Hematopoietic multipotent progenitor cell treated with erythropoietin and hydrocortisone succinate and interleukin-3 and kit ligand, for 17 days (in vitro differentiated cells): ENCODE measurements at places on chromosomes 16 and 17.

- DNase-seq: peak; percentile 73
These were observed 92.8 kb downstream of the AMFR start for GRCh38 chr16:56332464-56333079.

DNA sequence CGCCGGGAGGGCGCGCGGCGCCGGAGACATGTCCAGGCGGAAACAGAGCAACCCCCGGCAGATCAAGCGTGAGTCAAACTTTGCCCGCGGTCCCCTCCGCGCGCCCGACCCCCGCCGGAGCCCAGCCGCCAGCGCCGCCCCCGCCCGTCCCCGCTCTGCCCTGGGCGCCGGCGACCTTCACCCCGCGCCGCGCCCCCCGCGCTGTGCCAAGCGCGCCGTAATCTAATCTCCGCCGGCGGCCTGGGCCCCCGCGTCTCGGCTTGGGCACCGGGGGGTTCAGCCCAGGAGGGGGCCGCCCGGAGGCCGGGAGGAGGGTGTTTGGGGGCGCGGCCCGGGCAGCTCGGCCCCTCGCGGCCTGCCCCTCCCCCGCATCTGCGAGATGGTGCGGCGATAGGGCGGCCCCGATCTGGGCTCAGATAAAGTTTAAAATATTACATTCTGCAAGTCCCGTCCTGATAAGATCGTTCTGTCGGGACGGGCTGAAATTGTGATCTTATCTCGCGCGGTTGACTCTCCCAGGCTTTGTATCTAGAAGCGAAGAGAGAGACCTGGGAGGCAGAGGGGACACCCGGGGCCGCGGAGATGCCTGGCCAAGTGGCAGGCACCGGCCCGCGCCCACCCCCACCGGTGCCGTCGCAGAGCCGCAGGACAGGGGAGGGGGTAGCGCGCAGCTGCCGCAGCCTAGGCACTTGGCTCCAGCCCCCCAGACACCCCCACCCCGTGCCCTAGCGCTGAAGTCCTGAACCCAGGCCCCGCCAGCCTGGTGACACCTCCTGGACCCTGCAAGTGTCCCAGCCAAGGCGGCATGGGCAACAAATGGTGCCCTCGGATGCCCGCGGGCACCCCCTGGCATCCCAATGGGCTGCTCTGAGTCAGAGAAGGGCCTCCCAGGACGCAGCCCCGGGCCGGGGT lies 787 bp downstream of the ZFPM1 start:
- peak; percentile 54 for DNase-seq

DNA sequence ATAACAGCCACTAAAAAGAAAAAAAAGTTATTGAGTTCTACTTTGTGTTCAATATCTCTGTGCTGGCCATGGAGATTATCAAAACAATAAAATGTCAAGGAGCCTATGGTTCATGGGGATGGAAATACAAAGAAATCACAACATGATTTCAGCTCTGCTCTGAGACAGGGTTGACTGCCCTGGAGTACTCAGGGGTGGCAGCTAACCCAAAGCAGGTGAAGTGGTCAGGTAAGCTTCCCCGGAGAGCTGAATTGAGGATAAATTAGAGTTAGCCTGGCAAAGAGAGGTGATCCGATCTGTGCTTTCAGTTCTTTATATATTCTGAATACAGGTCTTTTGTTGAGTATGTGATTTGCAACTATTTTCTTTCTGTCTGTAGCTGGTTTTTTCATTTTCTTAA lies 119.3 kb upstream of the TMEM97 start:
- DNase-seq: no peak

DNA sequence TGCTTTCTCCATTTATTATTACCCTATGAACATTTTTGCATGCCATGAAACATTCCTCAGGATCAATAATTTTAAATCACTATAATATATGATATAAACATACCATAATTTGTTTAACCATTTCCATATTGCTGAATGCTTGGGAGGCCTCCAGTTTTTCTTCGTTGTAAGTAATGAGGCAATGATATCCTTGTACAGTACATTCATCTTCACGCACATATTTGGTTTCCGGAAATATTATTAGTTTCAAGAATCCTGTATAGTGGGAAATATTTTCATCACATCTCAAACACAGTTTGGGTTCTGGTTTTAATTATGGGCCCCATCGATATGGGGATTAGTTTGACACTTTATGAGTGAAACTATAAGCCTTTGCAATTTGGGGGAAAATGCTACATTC lies 135.4 kb downstream of the HS3ST3B1 start:
- no peak for DNase-seq

GRCh38 chr17:80289616-80290015 lies 29.0 kb downstream of the RNF213 start:
- DNase-seq: no peak

DNA sequence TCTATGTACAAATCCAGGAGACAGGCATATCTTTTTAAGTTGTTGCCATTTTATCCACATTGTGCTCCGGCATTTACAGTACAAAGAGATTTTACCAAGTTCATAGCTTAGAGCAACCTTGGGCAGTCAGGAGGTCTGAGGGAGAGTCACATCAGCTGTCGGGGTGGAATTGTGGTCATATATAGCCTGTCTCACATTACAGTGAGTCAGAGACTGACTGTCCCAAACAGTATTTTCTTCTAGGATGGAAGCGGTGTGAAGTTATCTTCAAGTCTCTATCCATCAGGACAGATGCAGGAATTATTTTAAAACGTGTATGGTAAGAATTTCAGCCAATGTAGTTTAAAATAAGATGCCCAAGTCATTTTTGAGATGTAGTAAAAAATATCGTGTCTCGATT lies 53.0 kb downstream of the GPRC5B start:
- DNase-seq: no peak

- no peak for DNase-seq
These were observed 22.8 kb downstream of the CPNE2 start for GRCh38 chr16:57115168-57115513.

DNA sequence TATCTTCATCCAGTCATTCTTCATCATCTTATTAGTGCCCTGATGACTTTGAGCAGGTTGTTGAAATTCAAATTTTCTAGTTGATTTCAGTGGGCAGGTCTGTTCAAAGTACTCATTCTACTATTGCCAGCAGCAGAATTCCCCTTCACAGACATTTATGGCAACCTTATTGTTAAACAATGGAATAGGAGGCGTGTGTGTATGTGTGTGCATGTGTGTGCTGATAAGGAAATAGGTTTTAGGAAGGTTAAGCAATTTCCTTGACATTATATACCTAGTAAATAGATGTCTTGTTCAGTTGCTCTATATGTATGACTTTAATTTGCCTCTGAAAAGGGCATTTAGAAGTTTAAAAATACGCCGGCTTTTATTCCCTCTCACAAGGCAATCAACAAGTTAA lies 601.4 kb upstream of the CA10 start:
- DNase-seq: no peak

GRCh38 chr16:11501632-11502031 lies 85.1 kb downstream of the LITAF start:
- DNase-seq: no peak

GRCh38 chr17:13636951-13637350 lies 35.2 kb upstream of the HS3ST3A1 start:
- DNase-seq: no peak

GRCh38 chr17:27519550-27519949 lies 63.3 kb downstream of the KSR1 start:
- DNase-seq: no peak

DNA sequence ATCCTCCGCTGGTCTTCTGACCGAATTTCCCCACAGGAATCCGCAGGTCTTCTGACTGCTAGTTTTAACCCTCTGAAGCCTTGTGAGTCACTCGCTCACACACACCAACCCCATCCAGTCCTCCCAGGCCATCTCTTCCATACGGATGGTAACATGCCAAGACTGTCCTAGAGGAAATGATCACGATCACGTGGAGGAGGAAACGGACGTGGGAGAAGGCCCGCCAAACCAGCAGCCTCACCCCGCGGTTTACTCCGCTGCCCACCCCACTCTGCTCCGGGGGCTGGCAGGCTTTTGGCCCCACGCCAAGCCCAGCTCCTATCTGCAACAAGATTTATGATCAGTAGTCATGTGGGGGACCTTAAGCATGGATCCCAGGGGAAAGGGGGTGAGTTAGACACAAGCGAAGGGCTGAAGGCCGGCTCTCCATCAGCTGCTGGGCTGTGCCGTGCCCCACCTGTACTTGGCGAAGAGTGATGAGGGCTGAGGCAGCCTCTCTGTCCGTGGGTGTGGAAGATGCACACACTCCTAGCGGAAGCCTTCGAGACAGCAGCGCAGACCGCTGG lies 1.5 kb upstream of the FAAP100 start:
- no peak for DNase-seq

DNA sequence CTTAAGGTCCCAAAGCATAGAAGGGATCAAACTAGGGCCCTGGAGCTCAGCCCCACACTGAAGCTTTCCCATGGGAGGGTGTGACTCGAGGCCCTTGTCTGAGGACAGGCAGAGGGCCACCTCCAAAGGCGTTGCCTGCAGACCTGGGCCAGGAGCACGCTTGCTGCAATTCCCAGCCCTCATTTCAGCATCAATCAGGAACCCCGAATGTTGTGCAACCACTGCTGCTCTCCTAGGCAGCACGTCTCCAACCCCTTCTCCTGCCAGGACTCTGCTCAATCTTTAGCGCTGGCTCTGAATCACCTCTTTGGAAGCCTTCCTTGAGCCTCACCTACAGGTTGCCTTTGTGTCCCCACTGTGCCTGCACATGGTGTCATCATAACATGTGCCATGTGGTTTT lies 14.0 kb upstream of the ATP2C2 start:
- no peak for DNase-seq

GRCh38 chr17:28524476-28525424 lies 18.6 kb downstream of the FOXN1 start:
- DNase-seq: no peak

GRCh38 chr17:10799407-10799806 lies 4.5 kb downstream of the TMEM238L start:
- DNase-seq: no peak

DNA sequence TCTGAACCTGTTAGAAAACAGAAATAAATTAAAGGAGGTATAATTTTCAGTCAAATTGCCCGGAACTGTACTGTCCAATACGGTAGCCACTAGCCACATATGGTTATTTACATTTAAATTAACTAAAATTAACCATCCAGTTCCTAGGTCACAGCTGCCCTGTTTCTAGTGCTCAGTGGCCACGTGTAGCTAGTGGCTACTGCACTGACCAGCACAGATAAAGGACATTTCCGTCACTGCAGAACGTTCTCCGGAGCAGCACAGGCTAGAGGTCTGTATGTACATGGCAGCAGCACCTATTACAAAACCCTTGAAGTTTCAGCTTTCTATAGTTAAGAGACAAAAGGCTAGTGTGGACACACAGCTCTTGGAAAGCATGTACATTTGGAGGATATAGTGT lies 33.7 kb downstream of the CPSF4L start:
- no peak for DNase-seq

DNA sequence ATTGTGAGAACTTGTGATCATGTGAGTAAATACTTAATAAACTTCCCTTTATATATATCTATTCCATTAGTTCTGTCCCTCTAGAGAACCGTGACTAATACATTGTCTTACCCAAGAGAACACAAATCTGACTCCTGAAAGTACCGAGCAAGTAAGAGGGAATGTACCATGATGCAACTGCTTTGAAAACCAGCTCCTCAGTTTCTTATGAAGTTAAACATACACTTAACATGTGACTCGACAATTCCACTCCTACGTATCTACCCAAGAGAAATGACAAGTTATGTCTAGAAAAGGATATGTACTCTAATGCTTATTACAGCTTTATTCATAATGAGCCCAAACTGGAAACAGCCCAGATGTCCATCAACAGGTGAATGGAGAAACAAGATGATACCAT lies 8.8 kb upstream of the GJD3 start:
- no peak for DNase-seq

- DNase-seq: peak; percentile 74
These were observed 57.3 kb upstream of the CCL1 start for GRCh38 chr17:34420254-34420766.

DNA sequence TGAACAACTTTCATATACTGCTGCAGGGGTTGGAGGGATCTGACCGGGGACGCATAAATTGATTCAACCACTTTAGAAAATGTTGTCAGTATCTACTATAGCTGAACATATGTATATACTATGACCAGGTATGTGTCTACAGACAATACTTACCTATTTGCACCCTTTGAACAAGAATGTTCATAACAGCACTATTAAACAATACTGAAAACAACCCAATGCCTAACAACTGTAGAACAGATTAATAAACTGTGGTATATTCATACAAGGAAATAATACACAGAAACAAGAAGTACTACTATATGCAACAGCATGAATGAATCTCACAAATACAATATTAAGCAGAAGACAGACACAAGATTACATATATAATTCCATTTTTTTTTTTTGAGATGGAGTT lies 10.5 kb downstream of the BRIP1 start:
- DNase-seq: no peak

GRCh38 chr17:72334205-72334604 lies 213.4 kb downstream of the SOX9 start:
- DNase-seq: no peak

DNA sequence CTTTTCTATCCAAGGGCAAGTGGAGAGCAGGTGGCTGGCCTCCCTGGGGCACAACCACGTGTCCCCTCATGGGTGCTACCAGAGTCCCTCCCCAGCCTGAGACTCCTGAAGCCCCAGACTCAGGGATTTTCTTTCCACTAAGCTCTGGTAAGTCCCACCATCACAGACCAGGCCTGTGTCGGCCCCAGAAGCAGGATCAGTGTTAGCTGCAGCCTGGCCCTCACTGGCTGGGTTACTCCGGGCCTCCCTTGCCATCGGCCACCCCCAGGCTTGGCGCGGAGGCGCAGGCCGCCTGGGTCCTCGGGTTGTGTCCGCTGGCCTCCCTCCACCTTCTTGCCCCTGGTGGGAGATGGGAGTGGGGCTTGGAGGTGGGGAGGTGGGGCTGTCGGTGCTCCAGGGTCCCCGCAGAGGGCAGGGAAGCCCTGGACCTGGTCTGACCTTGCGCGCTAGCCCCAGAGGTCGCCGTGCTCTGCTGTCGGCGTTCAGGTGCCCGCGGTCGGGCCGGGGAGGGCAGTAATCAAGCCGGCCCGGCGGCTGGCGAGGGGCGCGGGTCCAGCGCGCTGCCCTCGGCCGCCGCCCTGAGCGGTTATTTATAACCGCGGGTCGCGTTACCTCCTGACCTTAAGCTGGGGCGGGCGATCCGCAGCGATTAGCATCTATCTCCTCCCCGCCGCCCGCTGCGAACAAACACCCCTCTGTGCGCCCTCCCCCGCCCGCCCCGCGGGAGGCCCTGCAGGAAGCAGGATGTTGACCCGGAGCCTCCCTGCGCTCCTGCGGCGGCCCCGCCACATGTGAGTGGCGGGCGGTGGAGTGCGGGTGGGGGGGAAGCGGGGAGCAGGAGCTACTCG lies 78.1 kb upstream of the TOB1 start:
- DNase-seq: peak; percentile 37

GRCh38 chr17:79646721-79647455 lies 36.0 kb upstream of the RBFOX3 start:
- no peak for DNase-seq

GRCh38 chr16:57446531-57447185 lies 527 bp downstream of the CIAPIN1 start:
- peak; percentile 20 for DNase-seq

- no peak for DNase-seq
These were observed 5.9 kb downstream of the PAM16 start for GRCh38 chr16:4344983-4345835.
